ENCODE measurements at places on chromosomes 2 and 18. TPM values are rescaled to one million over a fixed set of nuclear protein-coding genes. Genes with fewer than 3 reads are reported as not detected.
A peak's percentile ranks its signal among the peaks of the same experiment; 100 is the strongest.

- no peaks in the 10 kb centered on the region for H3K36me3 ChIP-seq
- H3K27ac ChIP-seq, result no peak overlapping the region
- no peak for DNase-seq
- H3K4me1 ChIP-seq, result peaks cover 2% of the 10 kb centered on the region
These were observed 316.0 kb downstream of the TXNL1 start for GRCh38 chr18:56322406-56322805.

DNA sequence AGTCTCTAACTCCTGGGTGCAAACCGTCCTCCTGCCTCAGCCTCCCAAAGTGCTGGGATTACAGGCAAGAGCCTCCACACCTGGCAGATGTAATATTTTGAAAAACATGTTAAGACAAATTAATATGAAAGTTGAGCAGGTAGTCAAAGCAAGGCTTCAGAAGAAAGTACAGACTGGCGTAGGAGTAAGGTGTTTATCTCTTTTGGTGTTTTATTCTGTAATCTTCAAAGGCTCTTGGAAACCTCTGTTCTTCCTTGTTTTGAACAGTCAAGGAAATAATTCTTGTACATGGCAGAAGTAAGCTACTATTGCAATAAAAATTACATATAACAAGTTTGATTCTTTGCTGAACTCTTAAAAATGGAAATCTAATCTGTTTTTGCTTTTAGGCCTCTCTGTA is 5.3 kb downstream of the RNF138 start:
- H3K27me3 ChIP-seq, result no peaks in the 10 kb centered on the region
- H3K36me3 ChIP-seq, result no peaks in the 10 kb centered on the region
- no peak for DNase-seq
- H3K4me1 ChIP-seq, result no peaks in the 10 kb centered on the region
- H3K4me3 ChIP-seq, result no peak overlapping the region

GRCh38 chr2:200341376-200341775 is 34.9 kb downstream of the SPATS2L start:
- no peak overlapping the region for H3K27ac ChIP-seq
- no peak overlapping the region for H3K4me3 ChIP-seq
- no peaks in the 10 kb centered on the region for H3K27me3 ChIP-seq
- DNase-seq, result no peak
- H3K4me1 ChIP-seq, result peaks cover 16% of the 10 kb centered on the region

- no peaks in the 10 kb centered on the region for H3K36me3 ChIP-seq
- no peaks in the 10 kb centered on the region for H3K27me3 ChIP-seq
- no peak overlapping the region for H3K4me3 ChIP-seq
- no peak overlapping the region for H3K27ac ChIP-seq
- no peaks in the 10 kb centered on the region for H3K4me1 ChIP-seq
These were observed 46.5 kb upstream of the SLC30A6 start for GRCh38 chr2:32119161-32119560.

Gene SULT1C2
- total RNA-seq, result 0.26 TPM

DNA sequence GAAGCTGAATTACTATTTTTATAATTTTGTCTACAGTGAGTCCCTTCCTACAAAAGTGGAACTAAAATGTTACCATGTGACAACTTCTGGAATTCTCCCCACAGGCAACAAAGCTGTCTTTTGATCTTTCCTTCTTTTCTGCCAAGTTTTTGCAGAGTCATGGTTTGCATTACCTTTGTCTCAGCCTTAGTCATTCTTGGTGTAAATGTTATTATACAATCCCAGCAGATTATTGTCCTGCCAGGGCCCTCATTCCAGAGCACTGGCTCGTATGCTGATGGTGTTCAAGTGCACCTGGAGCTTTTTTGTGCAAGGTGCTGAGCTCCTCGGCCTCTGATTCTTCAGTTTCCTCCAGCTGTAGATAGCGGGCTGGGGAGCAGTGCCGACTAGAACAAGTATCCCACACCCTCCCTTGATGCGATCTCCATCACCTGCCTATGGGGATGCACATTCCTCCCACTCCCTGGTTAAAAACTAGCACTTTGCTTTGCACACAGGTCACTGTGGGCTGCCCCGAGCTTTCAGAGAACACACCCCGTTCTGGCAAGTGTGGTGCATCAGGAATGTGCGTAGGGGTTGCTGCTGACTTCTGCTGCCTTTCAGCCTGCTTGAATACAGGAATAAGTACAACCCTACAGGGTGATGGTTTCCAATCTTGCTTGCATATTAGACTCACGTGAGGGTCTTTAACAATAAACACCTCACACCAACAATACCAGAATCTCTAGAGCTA is 263.6 kb downstream of the RNF144A start:
- DNase-seq, result peak; percentile 80
- no peaks in the 10 kb centered on the region for H3K36me3 ChIP-seq
- no peak overlapping the region for H3K27ac ChIP-seq
- no peak overlapping the region for H3K4me3 ChIP-seq
- H3K27me3 ChIP-seq, result no peaks in the 10 kb centered on the region

Gene ALPG
- not detected for total RNA-seq

- H3K4me3 ChIP-seq, result no peak overlapping the region
- H3K4me1 ChIP-seq, result no peaks in the 10 kb centered on the region
- H3K27me3 ChIP-seq, result no peaks in the 10 kb centered on the region
- H3K27ac ChIP-seq, result no peak overlapping the region
These were observed 648.5 kb downstream of the IRS1 start for GRCh38 chr2:226151157-226151556.

- no peaks in the 10 kb centered on the region for H3K4me1 ChIP-seq
- H3K27me3 ChIP-seq, result no peaks in the 10 kb centered on the region
- H3K36me3 ChIP-seq, result no peaks in the 10 kb centered on the region
- no peak overlapping the region for H3K4me3 ChIP-seq
- peak; percentile 21 for DNase-seq
These were observed 35.8 kb downstream of the PID1 start for GRCh38 chr2:229235131-229235914.

GRCh38 chr2:220674033-220674432 is 898.1 kb downstream of the EPHA4 start:
- DNase-seq, result no peak
- no peak overlapping the region for H3K27ac ChIP-seq
- H3K36me3 ChIP-seq, result no peaks in the 10 kb centered on the region
- H3K27me3 ChIP-seq, result no peaks in the 10 kb centered on the region
- no peaks in the 10 kb centered on the region for H3K4me1 ChIP-seq

Gene RAD51AP2
- total RNA-seq, result under 0.01 TPM

Gene KDSR
- 42.6 TPM for total RNA-seq

Gene VIL1
- total RNA-seq, result not detected

Gene HOXD11
- not detected for total RNA-seq

GRCh38 chr18:62885804-62886203 is 170.5 kb downstream of the PHLPP1 start:
- no peaks in the 10 kb centered on the region for H3K27me3 ChIP-seq
- no peak overlapping the region for H3K4me3 ChIP-seq
- no peaks in the 10 kb centered on the region for H3K36me3 ChIP-seq
- H3K27ac ChIP-seq, result no peak overlapping the region
- H3K4me1 ChIP-seq, result peaks cover 2% of the 10 kb centered on the region

DNA sequence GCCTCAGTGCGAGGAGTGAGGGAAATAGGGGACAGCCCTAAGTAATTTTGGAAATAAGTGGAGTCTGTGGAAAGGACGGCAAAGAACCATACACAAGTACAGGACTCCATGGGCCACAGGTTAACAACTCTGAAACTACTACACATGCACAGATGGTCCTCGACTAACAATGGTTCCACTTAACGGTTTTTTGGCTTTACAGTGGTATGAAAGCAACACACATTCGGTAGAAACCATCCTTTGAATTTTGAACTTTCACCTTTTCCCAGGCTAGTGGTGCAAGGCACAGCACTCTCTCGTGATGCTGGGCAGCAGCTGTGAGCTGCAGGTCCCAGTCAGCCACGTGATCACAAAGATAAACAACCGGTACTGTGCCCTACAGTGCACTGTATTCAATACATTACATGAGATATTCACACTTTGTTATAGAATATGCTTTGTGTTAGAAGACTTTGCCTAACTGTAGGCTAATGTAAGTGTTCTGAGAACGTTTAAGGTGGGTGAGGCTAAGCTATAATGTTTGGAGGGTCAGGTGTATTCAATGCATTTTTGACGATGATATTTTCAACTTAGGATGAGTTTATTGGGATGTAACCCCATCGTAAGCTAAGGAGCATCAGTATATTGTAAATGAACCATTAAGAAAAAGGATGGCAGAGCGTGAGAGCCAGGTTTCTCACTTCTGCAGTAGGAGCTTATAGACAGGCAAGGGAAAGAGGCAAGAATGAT is 44.6 kb downstream of the TBC1D8 start:
- DNase-seq, result no peak
- H3K27ac ChIP-seq, result no peak overlapping the region
- no peaks in the 10 kb centered on the region for H3K36me3 ChIP-seq
- no peak overlapping the region for H3K4me3 ChIP-seq
- peaks cover 5% of the 10 kb centered on the region for H3K4me1 ChIP-seq

DNA sequence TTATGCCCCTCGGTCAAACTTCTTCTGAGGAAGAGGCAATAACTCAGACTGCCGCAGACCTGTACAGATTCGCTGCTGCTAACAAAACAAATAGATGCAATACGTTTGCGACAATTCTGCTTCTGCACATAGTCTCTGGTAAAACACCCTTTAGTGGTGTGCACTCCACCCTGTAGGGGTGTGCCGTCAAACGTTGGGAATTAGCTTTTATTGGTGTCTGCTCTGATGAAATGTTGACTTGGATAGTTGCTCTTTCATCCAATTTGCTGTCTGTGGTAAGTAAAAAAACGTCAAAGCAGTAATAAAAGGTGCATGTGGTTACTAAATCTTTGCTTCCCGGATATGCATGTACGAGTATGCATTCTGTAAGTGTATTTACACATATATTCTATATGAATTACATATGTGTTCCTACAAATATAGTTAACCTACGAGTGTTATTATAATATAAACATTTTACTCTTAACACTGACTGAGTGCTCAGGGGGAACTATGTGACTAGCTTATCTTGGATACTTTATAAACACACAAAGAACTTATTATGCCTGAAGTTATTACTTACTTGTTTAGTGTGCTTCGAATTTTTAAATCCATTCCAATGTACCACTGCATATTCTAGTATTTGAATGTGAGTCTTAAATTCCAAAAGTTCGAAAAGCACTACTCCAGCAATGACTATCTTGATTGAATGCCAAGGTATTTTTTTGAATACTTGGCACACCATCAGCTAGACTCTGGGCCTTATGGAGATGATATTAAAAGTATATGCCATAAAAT is 610.2 kb downstream of the ZEB2 start:
- no peak for DNase-seq
- H3K27ac ChIP-seq, result no peak overlapping the region
- H3K36me3 ChIP-seq, result no peaks in the 10 kb centered on the region
- H3K27me3 ChIP-seq, result no peaks in the 10 kb centered on the region
- no peaks in the 10 kb centered on the region for H3K4me1 ChIP-seq

Gene PLEKHH2
- 14.0 TPM for total RNA-seq

- H3K27me3 ChIP-seq, result no peaks in the 10 kb centered on the region
- peaks cover 15% of the 10 kb centered on the region for H3K4me1 ChIP-seq
- no peak for DNase-seq
- H3K27ac ChIP-seq, result peak overlapping the region; percentile 13
- peak overlapping the region; percentile 26 for H3K4me3 ChIP-seq
- peaks cover 6% of the 10 kb centered on the region for H3K36me3 ChIP-seq
These were observed 2.8 kb downstream of the PCBP1 start for GRCh38 chr2:70089983-70090525.

- no peaks in the 10 kb centered on the region for H3K36me3 ChIP-seq
- peaks cover 7% of the 10 kb centered on the region for H3K4me1 ChIP-seq
- no peak overlapping the region for H3K4me3 ChIP-seq
- H3K27me3 ChIP-seq, result no peaks in the 10 kb centered on the region
These were observed 11.6 kb downstream of the GPD2 start for GRCh38 chr2:156447761-156448160.

- H3K4me1 ChIP-seq, result no peaks in the 10 kb centered on the region
- no peak overlapping the region for H3K4me3 ChIP-seq
- no peak overlapping the region for H3K27ac ChIP-seq
- no peaks in the 10 kb centered on the region for H3K36me3 ChIP-seq
- no peak for DNase-seq
These were observed 97.1 kb downstream of the ITGA4 start for GRCh38 chr2:181554061-181554830.

DNA sequence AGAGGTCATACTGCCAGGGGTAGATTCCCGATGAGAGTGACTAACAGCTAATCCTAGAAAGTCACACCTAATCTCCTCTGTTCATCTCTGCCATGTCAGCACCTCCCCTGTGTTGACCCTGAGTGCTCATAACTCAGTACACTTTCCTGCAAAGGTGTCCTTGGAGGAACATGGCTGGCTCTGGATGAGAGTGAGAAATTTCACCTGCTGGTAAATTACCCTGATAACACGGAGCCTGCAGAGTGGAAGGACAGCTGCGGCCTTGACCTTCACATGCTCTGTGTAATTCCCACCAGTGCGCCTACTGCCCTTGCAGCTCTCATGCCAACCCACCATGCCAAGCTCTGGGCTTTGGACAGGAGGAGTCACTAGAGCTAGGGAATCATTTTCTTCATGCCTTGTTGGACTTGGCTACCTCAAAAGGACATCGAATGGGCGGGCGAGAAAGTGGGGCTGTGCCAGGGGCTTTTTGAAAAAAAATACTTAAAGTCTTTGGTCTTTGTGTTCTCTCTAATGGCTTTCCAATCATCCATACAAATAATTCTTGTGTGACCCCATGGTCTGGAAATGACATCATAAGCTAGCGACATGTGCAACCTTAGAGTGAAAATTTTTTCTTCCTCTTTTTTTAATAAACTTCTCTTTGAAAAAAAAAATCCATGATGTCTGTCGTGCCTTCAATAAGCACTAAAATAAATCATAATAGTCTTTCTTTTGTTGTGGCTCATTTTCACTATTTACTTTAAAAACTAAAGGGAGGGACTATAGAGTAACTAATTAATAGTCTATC is 319.9 kb downstream of the MYCN start:
- no peak for DNase-seq
- H3K27ac ChIP-seq, result no peak overlapping the region
- H3K36me3 ChIP-seq, result no peaks in the 10 kb centered on the region
- no peaks in the 10 kb centered on the region for H3K4me1 ChIP-seq

DNA sequence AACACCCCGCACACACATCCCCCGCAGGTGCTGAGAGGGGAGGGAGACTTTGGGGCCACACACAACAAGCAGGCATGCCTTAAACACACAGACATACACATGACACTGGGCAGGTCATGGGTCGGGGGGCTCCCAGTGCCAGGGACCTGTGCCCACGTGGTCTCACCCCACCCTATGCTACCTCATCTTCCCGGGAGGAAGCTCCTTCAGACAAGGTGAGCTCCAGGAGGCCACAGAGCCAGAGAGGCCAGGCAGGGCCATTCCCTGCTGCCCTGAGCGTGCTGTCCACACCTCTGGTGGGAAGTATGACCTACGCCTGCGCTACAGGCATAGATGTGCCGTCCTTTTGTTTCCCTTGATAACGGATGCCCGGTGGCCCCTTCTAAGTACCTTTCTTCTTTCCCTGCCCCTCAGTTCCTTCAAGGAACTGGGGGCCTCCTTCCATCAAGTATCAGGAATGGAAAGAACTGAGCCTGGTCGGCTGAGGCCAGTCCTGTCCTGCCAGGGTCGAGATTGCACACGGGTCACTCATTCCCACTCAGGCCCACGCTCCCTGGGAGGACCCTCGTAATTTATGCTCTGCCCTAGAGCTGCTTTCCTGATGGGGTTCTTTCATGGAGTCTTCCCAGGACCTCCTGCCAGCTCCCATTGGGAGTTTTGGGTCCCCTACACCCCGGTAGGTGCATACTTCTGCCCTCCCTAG is 4.7 kb downstream of the TEKT4 start:
- no peaks in the 10 kb centered on the region for H3K27me3 ChIP-seq
- H3K36me3 ChIP-seq, result no peaks in the 10 kb centered on the region
- no peaks in the 10 kb centered on the region for H3K4me1 ChIP-seq
- H3K27ac ChIP-seq, result no peak overlapping the region
- no peak for DNase-seq

- no peak overlapping the region for H3K4me3 ChIP-seq
- DNase-seq, result no peak
- no peak overlapping the region for H3K27ac ChIP-seq
- no peaks in the 10 kb centered on the region for H3K27me3 ChIP-seq
- no peaks in the 10 kb centered on the region for H3K36me3 ChIP-seq
These were observed 170.9 kb downstream of the ZNF521 start for GRCh38 chr18:25180973-25181548.

Gene NEU2
- not detected for total RNA-seq

Measured in fibroblast of lung (primary cell).